ENCODE measurements at places on chromosomes 11 and 22.
A peak's percentile ranks its signal among the peaks of the same experiment; 100 is the strongest.

GRCh38 chr22:24984122-24984521 is 31.6 kb downstream of the KIAA1671 start:
- no peak for DNase-seq

DNA sequence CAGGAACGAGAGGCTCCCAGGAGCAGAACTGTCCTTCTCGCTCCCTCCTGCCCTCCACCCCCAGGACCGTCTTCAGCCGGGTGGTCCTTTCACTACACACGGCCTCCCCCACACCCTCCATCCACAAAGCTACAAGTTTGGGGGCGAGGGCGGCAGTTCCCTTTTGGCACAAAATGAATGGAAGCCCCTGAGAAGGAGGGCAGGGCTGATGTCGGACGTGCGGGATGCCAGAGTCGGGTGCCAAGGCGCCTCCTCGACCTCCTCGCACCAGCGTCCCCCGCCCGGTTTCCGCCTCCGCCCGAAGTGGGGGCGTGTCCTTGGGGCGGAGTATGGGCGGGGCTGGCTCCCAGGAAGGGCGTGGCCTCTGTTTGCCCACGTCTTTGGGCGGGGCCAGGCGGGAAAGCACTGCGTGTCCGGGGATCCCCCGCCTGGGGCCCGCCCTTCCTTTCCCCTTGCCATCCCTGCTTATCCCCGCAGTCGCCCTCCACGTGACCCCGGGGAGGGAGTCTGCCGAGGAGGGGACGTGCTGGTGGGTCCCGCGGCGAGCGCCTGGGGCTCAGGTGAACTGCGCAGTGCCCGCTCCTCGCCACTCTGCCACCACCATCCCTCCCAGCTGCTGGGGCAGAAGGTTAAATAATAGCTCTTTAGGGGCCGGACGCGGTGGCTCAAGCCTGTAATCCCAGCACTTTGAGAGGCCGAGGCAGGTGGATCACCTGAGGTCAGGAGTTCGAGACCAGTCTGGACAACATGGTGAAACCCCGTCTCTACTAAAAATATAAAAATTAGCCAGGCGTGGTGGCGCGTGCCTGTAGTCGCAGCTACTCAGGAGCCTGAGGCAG is 937 bp upstream of the EFEMP2 start:
- peak; percentile 97 for DNase-seq

- DNase-seq = no peak
Observed at GRCh38 chr11:59776210-59777066, 21.3 kb downstream of the STX3 start.

GRCh38 chr22:38925571-38926041 is 31.8 kb upstream of the APOBEC3A start:
- no peak for DNase-seq
